Amniotic stem cell (primary cell): ENCODE measurements at places on chromosomes 4 and X.

DNA sequence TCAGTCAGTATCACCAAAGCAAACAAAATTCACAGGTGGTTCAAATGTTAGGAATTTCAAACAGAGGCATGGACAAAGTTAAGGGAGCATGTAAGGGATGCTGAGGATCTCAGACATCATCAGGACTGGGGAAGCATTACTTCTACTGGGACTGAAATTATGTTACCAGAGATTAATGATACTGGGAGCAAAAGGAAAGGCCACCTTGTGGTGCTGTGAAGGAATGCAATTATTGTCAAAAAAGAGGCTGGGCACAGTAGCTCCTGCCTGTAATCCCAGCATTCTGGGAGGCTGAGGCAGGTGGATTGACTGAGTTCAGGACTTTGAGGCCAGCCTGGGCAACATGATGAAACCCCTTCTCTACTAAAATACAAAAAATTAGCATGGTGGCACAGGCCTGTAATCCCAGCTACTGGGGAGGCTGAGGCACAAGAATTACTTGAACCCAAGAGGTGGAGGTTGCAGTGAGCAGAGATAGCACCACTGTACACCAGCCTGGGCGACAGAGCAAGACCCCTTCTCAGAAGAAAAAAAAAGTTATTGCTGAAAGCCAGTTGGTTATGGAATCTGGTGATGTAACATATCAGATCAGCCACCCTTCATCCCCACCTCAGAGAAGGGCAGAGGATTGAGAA, 954.3 kb downstream of the PCDH7 start:
- no peak for DNase-seq

DNA sequence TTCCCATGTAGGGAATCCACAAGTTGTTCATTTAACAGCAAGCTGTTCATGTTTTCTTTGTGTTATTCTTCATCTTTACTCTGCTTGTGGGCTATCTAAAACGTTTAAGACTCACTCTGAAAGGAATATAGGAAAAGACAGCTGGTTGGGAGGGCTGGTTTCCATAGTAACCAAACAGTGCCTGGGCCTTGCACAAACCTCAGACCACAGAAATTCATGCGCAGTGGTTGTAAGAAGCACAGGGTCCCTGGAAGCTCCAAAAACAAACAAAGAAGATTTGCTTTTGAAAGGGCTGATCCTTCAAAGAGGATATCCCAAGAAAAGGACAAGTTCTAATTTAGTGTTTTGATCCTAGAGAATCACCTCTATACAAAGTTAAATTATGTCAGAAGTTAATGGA, 7.8 kb downstream of the SERTM2 start:
- DNase-seq = no peak

GRCh38 chr4:82811838-82812341, 13.3 kb upstream of the SCD5 start:
- DNase-seq = no peak

DNA sequence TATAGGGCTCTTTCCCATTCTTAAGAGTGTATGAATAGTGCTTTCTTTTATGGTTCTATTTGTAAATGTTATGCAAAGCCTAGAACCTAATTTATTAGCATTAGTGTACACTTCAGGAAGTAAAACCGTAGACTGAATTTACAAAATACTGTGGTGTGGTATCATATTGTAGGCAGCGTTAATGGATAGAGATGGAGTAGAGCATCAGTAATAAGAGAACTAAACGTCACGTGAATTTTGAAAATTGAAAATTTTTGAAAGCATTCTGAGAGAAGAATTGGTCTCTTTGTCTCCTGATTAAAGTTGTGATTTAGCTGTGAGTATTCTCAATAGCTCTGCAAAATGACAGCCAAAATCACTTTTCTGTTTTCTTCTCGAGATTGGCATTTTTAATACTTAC, 2.9 kb downstream of the STIM2 start:
- no peak for DNase-seq

GRCh38 chr4:97185233-97185632, 958.0 kb downstream of the STPG2 start:
- no peak for DNase-seq

DNA sequence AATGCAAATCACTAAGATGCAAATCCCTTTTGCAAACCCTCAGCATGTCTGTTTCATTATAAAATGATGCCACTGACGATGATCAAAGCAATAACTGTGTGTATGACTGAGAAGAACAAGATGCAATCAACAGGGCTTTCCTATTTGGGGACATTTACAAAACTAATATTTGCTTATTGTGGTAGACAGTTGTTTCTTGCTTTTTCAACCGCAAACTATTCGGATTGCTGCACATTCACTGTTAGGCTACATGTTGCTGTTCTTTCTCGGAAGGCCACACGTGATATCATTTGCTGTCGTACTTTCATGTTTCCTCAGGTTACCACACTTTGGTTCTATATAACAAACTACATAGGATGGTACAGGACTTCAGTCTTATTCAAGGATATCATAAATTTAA, 49.8 kb downstream of the NPY5R start:
- DNase-seq = no peak

DNA sequence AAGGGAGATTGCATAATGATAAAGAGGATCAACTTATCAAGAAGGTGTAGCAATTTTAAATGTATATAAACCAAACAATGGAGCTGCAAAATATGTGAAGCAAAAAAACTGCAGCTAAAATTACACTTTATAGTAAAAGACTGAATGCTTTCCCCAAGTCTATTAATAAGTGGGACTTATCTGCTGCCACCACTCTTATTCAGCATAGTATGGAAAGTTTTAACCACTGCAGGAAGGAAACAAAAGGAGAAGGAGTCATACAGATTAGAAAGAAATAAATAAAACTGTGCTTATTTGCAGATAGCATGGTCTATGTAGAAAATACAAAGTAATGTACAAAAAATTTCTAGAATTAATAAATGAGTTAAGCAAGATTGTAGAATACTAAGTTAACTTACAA, 94.1 kb upstream of the GK2 start:
- DNase-seq = no peak

DNA sequence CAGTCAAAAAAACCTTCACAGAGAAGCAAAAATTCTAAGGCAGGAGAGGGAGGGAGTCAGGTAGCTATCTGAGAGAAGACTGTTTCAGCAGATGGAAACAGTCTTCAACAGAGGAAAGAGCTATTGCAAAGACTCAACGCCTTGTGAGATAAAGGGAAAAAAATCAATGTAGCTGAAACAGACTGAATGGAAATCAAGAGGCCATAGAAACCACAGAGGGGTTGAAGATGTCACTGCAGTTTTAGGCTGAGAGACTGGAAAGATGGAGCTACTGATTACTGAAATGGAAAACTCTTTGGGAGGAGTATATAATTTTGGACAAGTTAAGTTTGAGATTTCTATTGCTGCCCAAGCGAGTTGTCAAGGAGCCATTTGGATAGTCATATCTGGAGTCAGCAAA, 28.4 kb upstream of the CXCL8 start:
- DNase-seq = no peak

DNA sequence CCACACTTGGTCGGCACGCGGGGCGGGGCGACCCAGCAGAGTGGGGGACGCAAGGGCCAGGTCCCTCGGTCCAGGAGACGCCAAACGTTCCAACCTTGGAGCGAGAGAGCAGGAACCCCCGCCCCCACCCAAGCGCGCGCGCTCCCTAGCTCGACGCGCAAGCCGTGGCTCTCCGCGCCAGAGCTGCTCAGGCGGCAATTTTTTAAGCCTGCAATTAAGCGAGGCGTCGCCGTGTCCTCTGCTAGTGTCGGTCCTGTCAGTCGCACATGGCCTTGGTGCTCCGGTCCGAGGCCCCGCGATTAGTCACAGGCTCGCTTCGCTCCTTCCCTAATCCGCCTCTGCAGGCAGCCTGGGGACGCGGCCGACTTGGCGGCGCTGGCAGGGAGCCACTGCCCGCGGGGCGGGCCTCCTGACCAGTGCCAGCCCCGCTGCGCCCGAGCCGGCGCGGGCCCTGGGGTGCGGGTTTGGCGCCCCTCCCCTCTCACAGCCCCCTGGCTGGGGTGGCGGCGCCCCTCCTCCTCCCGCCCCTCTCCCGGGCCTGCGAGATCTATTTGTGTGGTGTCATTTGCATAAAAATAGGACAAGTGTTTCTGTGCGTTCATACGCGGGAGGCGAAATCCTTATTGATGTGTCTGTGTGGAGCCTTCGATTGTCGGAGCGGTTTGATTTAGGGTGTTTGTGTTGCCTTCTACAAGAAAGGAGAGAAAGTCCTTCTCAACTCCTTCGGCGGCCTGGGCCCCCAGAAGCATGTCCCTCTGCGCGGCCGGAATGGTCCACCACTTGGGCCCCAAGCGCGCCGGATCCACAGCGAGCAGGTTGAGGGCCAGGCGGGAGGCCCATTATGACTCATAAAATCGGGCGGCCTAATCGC, 9.8 kb upstream of the BCOR start:
- no peak for DNase-seq

GRCh38 chr4:62342346-62342745, 1142.2 kb downstream of the ADGRL3 start:
- no peak for DNase-seq

GRCh38 chrX:151753313-151754046, 18.9 kb downstream of the CNGA2 start:
- DNase-seq = peak; percentile 14

DNA sequence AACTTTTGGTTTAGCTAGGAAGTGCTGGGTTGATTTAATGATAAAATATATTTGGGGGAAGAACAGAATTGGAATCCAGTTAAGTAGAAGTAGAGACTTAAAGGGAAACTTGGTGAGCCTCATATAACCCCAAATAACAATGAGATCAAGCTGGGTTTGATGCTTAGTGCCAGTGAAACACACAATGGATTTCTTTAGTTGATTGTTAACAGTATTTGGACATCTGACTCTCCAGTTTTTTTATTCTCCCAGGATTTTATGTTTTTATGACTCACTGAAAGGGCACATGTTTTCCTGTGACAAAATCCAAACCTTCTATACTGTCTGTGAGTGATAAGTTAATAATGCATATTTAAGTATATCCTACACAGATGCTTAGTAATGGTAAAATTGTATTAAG, 2.7 kb upstream of the NEUROG2 start:
- DNase-seq = no peak

- DNase-seq = no peak
These were observed 115.9 kb downstream of the GLRA3 start for GRCh38 chr4:174713181-174713580.

GRCh38 chr4:108193886-108194672, 25.3 kb upstream of the LEF1 start:
- no peak for DNase-seq

- no peak for DNase-seq
These were observed 5.0 kb upstream of the RNF175 start for GRCh38 chr4:153764601-153765368.

- no peak for DNase-seq
These were observed 9.5 kb downstream of the ENPEP start for GRCh38 chr4:110485452-110485851.

DNA sequence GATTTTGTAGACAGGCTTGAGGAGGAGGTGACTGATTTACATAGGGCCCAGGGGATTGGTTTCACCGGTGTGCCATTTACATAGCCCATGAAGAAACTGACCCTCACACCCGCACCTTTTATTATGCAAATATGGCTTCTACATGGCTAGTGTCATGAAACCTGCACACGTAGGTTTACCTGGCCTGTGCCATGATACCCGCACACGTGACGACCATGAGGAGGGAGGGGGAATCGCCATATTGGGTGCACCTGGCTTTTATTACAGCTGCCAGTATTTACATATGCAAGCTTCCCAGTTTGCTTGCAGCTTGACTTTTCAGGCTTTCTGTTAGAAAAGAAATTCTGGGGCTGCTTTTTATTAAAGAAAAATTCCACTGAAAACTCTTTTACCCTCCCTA, 359.7 kb downstream of the ADAM29 start:
- DNase-seq = no peak

GRCh38 chrX:105552395-105552794, 269.9 kb upstream of the NRK start:
- no peak for DNase-seq

- DNase-seq = no peak
These were observed 890.4 kb downstream of the SH3BGRL start for GRCh38 chrX:82092307-82092706.

GRCh38 chrX:115535844-115536243, 25.1 kb upstream of the PLS3 start:
- no peak for DNase-seq

GRCh38 chr4:83851261-83852084, 315.6 kb downstream of the GPAT3 start:
- peak; percentile 9 for DNase-seq

DNA sequence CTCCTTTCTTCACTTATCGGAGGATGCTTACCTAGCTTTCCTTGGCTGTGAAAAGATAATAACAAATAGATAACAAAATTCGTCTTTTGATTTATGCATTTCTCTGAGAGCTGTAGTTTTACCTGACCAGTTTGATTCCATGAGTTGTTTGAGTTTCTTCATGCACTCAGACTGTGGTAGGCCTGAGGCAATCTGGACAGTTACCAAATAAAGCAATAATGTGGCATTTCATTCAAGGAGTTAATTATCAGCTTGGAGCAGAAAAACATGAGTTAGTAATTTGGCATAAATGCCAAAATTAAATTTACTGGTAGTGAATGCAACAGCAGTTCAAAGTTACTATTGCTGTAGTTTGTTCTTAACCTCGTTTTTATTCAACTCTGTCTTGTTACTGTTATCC, 53.5 kb downstream of the FABP2 start:
- no peak for DNase-seq

GRCh38 chr4:141352331-141352730, 131.6 kb downstream of the ZNF330 start:
- no peak for DNase-seq
